ENCODE measurements at places on chromosomes 13 and 19. TPM values are rescaled to one million over a fixed set of nuclear protein-coding genes. Genes with fewer than 3 reads are reported as not detected.

The PSG2 gene
- not detected for total RNA-seq

The VSIG10L gene
- total RNA-seq, result 1.8 TPM

The ZNF600 gene
- total RNA-seq, result 36.0 TPM

The PNMA8B gene
- 0.27 TPM for total RNA-seq

The LILRB4 gene
- 4.0 TPM for total RNA-seq

The LGALS4 gene
- total RNA-seq, result 3,941 TPM

The LILRA1 gene
- total RNA-seq, result 0.16 TPM

The CGB2 gene
- total RNA-seq, result not detected

The ZNF536 gene
- total RNA-seq, result 1.00 TPM

The KLK12 gene
- total RNA-seq, result 0.41 TPM

The HCN2 gene
- total RNA-seq, result 0.64 TPM

The PTPRH gene
- total RNA-seq, result 176 TPM

The OR7C1 gene
- not detected for total RNA-seq

The CRX gene
- total RNA-seq, result not detected

The CGB3 gene
- not detected for total RNA-seq

The TNFAIP8L1 gene
- 12.0 TPM for total RNA-seq

The HOMER3 gene
- 82.0 TPM for total RNA-seq

The ZNF296 gene
- total RNA-seq, result 3.7 TPM

The TUBB4A gene
- 0.60 TPM for total RNA-seq

The PRRG2 gene
- total RNA-seq, result 22.7 TPM

The ASPDH gene
- not detected for total RNA-seq

The CEACAM16 gene
- not detected for total RNA-seq

The STK24 gene
- total RNA-seq, result 140 TPM

The GZMM gene
- not detected for total RNA-seq

The EHD2 gene
- total RNA-seq, result 93.1 TPM

The ZNF726 gene
- total RNA-seq, result not detected

The ZSWIM4 gene
- 2.4 TPM for total RNA-seq

The URAD gene
- 265 TPM for total RNA-seq

The FOXA3 gene
- 1.9 TPM for total RNA-seq

The ELSPBP1 gene
- not detected for total RNA-seq

The KLF1 gene
- 0.32 TPM for total RNA-seq

The KLK14 gene
- total RNA-seq, result not detected

The PRR12 gene
- 42.6 TPM for total RNA-seq

The MYPOP gene
- 10.7 TPM for total RNA-seq

The THSD8 gene
- not detected for total RNA-seq

The OR10H1 gene
- not detected for total RNA-seq

The LHFPL6 gene
- 12.3 TPM for total RNA-seq

The SYT5 gene
- 0.48 TPM for total RNA-seq

The NFKBIB gene
- 32.2 TPM for total RNA-seq

The RPL36 gene
- total RNA-seq, result 225 TPM

The CKM gene
- 32.2 TPM for total RNA-seq

The STOML3 gene
- not detected for total RNA-seq

The TMEM143 gene
- 27.7 TPM for total RNA-seq

The KASH5 gene
- total RNA-seq, result not detected

The FBXO27 gene
- not detected for total RNA-seq

The C5AR2 gene
- total RNA-seq, result 4.9 TPM

The STARD13 gene
- total RNA-seq, result 35.9 TPM

The PLPPR3 gene
- not detected for total RNA-seq

The CLDN10 gene
- total RNA-seq, result not detected

The KCNJ14 gene
- total RNA-seq, result 0.64 TPM

The NXNL1 gene
- total RNA-seq, result not detected

The CCDC61 gene
- total RNA-seq, result 7.8 TPM

The FCER2 gene
- total RNA-seq, result not detected

The KIR3DL1 gene
- total RNA-seq, result not detected

The MUC16 gene
- total RNA-seq, result not detected

The ZSCAN18 gene
- 50.0 TPM for total RNA-seq

The S1PR4 gene
- total RNA-seq, result 6.0 TPM

The PRTN3 gene
- not detected for total RNA-seq

The FXYD7 gene
- total RNA-seq, result not detected
